ENCODE measurements at places on chromosomes 3 and 15.

- no peaks in the 10 kb centered on the region for H3K36me3 ChIP-seq
- DNase-seq = no peak
- no peak overlapping the region for H3K27ac ChIP-seq
- no peak overlapping the region for H3K4me3 ChIP-seq
- H3K27me3 ChIP-seq = no peaks in the 10 kb centered on the region
These were observed 33.4 kb downstream of the PRKCD start for GRCh38 chr3:53194210-53195065.

DNA sequence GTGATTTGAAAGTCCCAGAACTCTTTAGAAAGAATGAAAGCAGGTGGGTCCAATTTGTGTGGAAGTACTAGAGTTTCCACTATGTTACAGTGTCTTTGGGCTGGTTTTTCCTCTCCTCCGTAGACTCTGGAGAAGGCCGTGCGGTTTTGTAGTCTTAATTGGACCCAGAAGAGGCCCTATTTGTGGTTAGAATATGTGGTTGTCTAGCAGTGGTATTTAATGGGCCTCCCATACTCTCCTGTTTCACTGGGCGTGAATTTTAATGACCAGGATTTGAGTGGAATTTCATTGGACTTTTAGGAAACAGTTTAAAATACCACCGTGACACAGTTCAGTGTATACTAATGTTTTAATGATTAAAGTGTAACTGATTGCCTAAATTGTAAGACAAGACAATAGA lies 182.3 kb downstream of the BBX start:
- no peaks in the 10 kb centered on the region for H3K27me3 ChIP-seq
- no peak overlapping the region for H3K27ac ChIP-seq
- H3K36me3 ChIP-seq = no peaks in the 10 kb centered on the region
- no peak for DNase-seq
- no peak overlapping the region for H3K4me3 ChIP-seq

DNA sequence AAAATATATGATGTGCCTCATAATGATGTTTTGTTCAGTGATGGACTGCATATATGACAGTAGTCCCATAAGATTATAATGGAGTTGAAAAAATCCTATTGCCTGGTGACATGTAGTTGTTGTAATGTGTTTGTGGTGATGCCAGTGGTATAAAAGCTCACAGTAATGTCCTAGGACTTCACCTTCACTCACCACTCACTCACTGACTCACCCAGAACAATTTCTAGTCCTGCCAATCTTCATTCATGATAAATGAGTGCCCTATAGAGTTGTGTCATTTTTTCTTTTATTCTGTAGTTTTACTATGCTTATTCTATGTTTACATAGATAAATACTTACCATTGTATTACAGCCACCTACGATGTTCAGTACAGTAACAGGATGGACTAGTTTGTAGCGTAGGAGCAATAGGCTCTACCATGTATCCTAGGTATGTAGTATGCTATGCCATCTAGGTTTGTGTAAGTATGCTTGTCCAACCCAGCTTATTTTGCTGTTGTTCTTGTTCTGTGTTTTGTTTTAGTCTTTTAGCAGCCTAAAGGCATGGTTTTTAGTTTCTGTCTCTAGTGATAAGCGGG lies 88.5 kb upstream of the LRRFIP2 start:
- no peak overlapping the region for H3K4me3 ChIP-seq
- no peaks in the 10 kb centered on the region for H3K36me3 ChIP-seq
- no peaks in the 10 kb centered on the region for H3K27me3 ChIP-seq

GRCh38 chr3:14047027-14047426 lies 77.6 kb downstream of the CHCHD4 start:
- H3K4me3 ChIP-seq = no peak overlapping the region
- no peaks in the 10 kb centered on the region for H3K36me3 ChIP-seq
- no peaks in the 10 kb centered on the region for H3K27me3 ChIP-seq
- DNase-seq = no peak
- H3K4me1 ChIP-seq = no peaks in the 10 kb centered on the region

- peaks cover 35% of the 10 kb centered on the region for H3K4me1 ChIP-seq
- no peak for DNase-seq
- no peaks in the 10 kb centered on the region for H3K27me3 ChIP-seq
- no peak overlapping the region for H3K27ac ChIP-seq
- H3K4me3 ChIP-seq = no peak overlapping the region
- no peaks in the 10 kb centered on the region for H3K36me3 ChIP-seq
These were observed 24.4 kb upstream of the THBS1 start for GRCh38 chr15:39556461-39556860.

GRCh38 chr3:89216016-89216739 lies 108.8 kb downstream of the EPHA3 start:
- no peak overlapping the region for H3K4me3 ChIP-seq
- no peaks in the 10 kb centered on the region for H3K36me3 ChIP-seq
- H3K27me3 ChIP-seq = no peaks in the 10 kb centered on the region
- no peak overlapping the region for H3K27ac ChIP-seq

DNA sequence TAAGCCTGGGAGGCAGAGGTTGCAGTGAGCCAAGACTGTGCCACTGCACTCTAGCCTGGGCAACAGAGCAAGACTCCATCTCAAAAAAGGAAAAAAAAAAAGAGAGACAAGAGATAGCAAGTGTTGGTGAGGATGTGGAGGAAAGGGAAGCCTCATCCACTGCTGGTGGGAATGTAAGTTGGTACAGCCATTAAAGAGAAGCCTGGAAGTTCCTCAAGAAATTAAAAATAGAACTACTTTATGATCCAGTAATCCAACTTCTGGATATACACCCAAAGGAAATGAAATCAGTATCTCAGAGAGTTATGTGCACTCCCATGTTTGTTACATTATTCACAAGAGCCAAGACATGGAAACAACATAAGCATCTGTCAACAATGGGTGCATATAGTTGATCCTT lies 14.9 kb downstream of the PYGO1 start:
- H3K4me1 ChIP-seq = no peaks in the 10 kb centered on the region
- no peak overlapping the region for H3K4me3 ChIP-seq
- no peak for DNase-seq
- no peaks in the 10 kb centered on the region for H3K27me3 ChIP-seq
- no peak overlapping the region for H3K27ac ChIP-seq
- no peaks in the 10 kb centered on the region for H3K36me3 ChIP-seq

- no peak overlapping the region for H3K27ac ChIP-seq
- H3K36me3 ChIP-seq = no peaks in the 10 kb centered on the region
- no peaks in the 10 kb centered on the region for H3K4me1 ChIP-seq
- H3K4me3 ChIP-seq = no peak overlapping the region
These were observed 262.9 kb downstream of the EPHB1 start for GRCh38 chr3:135057996-135058395.

- H3K4me1 ChIP-seq = peaks cover 9% of the 10 kb centered on the region
- no peak overlapping the region for H3K4me3 ChIP-seq
- H3K27ac ChIP-seq = no peak overlapping the region
- DNase-seq = no peak
These were observed 7.3 kb upstream of the ISLR2 start for GRCh38 chr15:74123131-74123429.

DNA sequence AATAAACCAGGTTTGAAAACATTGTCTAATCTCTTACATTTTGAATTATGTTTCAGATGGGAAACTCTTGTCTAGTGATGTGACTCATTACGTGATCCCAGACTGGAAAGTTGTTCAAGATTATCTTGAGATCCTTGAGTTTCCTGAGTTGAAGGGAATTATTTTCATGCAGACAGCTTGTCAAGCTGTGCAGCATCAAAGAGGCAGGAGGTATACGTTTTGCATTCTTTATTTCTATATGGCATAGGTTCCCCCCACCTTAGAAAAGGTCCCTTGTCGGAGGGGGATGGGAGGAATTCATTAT lies 1.5 kb downstream of the DIS3L start:
- no peaks in the 10 kb centered on the region for H3K36me3 ChIP-seq
- DNase-seq = no peak
- H3K4me1 ChIP-seq = peaks cover 20% of the 10 kb centered on the region
- peak overlapping the region; percentile 77 for H3K27ac ChIP-seq
- no peaks in the 10 kb centered on the region for H3K27me3 ChIP-seq

DNA sequence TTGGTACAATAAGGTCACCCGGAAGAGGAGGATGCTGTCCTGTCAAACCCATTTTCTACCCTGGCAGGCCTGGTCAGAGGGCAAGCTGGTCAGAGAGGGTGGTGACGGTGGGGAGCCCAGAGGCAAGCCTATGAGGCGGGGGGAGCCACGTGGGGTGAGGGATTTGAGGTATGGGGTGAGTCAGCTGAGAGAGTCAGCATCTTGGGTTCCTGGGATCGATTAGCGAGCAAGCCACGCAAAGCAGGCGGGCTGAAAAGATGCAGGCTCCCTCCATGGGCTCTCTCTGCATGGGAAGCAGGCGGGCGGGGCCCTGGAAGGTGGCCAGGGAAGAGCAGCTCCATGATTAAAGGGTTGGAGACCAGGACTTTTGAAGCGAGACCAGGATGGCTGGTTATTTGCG lies 48.1 kb downstream of the MAGEF1 start:
- no peaks in the 10 kb centered on the region for H3K4me1 ChIP-seq
- H3K27ac ChIP-seq = no peak overlapping the region
- no peak overlapping the region for H3K4me3 ChIP-seq
- H3K27me3 ChIP-seq = peaks cover 32% of the 10 kb centered on the region

DNA sequence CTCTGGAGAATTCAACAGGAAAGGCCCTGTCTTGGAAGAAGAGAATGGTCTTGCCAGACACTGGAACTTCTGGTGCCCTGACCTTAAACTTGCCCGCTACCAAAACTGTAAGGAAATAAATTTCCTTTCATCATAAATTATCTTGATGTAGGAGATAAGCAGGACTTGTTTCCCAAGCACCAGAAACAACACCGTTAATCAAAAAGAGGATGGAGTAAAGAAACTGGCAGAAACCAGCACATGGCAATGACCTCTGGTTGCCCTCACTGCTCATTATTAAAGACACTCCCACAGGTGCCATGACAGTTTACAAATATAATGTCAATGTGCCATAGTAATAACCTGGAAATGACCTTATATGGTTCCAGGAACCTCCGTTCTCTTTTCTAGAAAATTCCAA lies 426.1 kb downstream of the EDEM1 start:
- H3K36me3 ChIP-seq = no peaks in the 10 kb centered on the region
- no peaks in the 10 kb centered on the region for H3K27me3 ChIP-seq
- DNase-seq = no peak
- H3K4me1 ChIP-seq = no peaks in the 10 kb centered on the region
- no peak overlapping the region for H3K4me3 ChIP-seq
- no peak overlapping the region for H3K27ac ChIP-seq

DNA sequence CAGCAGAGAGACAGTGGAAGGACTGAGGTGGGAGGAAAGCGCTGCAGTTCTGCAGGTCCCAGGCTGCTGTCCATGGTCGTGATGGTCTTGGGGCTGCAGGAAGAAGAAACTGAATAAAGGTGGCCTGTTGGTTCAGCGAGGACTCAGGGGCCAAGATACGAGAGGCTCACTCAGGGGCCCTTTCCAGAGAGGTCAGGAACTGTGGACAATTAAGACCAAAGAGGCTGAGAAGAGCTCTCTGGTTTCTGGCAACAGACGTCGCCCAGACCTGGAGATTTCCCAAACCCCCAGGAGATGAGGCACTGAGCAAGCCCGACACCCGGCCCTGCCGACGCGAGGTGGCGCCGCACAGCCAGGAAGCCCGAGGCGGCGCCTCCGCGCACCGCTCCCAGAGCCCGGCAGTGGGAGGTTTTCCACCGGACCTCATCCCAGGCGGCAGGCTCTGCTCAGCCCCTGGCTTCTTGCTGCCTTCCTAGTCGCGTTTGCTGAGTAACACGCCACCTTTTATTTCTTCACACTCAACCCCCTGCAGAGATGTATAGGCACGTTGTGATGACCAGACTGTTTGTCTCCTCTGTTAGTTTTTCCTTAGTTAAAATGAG lies 56.4 kb upstream of the ARRDC4 start:
- H3K27ac ChIP-seq = no peak overlapping the region
- H3K4me1 ChIP-seq = peaks cover 21% of the 10 kb centered on the region
- peak overlapping the region; percentile 22 for H3K4me3 ChIP-seq
- no peaks in the 10 kb centered on the region for H3K27me3 ChIP-seq
- DNase-seq = peak; percentile 37

DNA sequence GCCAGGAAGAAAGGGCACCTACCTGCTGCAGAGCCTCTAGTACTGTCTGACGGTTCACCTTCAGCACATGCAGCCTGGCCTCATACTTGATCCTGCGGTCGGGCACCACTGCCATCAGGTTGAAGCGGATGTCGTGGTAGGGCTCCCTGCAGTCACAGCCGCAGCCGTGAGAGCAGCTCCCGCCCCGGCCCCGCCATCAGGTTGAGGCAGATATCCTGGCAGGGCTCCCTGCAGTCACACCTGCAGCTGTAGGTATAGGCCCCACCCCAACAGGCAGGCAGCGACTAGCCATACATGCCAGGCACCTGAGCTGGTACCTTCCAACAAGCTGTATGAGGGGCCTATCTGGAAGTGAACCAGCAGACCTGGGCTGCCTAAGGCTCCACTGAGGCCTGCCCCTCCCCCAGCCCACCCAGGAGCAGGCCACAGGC lies 38.7 kb downstream of the SEMA3G start:
- no peak overlapping the region for H3K4me3 ChIP-seq
- H3K27me3 ChIP-seq = no peaks in the 10 kb centered on the region
- H3K4me1 ChIP-seq = peaks cover 7% of the 10 kb centered on the region
- no peak overlapping the region for H3K27ac ChIP-seq

GRCh38 chr3:172043233-172043632 lies 3.9 kb downstream of the FNDC3B start:
- H3K27me3 ChIP-seq = no peaks in the 10 kb centered on the region
- H3K36me3 ChIP-seq = peaks cover 15% of the 10 kb centered on the region
- DNase-seq = no peak
- H3K4me1 ChIP-seq = peaks cover 36% of the 10 kb centered on the region
- no peak overlapping the region for H3K4me3 ChIP-seq
- no peak overlapping the region for H3K27ac ChIP-seq

DNA sequence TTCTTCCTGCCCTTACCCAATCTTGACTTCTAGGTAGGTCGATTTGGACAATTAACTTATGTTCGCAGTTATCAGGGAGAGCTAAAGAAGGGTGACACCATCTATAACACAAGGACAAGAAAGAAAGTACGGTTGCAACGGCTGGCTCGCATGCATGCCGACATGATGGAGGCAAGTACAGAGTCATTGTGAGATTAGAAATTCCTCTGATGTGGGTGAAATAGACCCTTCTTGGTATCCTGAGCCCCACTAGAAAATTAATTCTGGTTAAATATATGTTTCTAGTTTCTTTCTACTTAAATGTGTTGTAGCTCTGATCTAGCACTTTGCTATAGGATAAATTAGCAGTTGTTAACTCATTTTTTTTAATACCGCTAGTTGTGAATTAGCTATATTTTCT lies 13.6 kb downstream of the LXN start:
- no peak overlapping the region for H3K27ac ChIP-seq
- no peaks in the 10 kb centered on the region for H3K27me3 ChIP-seq
- no peak overlapping the region for H3K4me3 ChIP-seq
- H3K36me3 ChIP-seq = peaks cover 24% of the 10 kb centered on the region
